ENCODE measurements at places on chromosomes 1 and 21. TPM values are rescaled to one million over a fixed set of nuclear protein-coding genes. Genes with fewer than 3 reads are reported as not detected.

- DNase-seq: no peak
Measured at GRCh38 chr1:31943546-31944184, 5.5 kb upstream of the PTP4A2 start.

The FLVCR1 gene
- 40.2 TPM for polyA plus RNA-seq

The NKAIN1 gene
- polyA plus RNA-seq: 3.4 TPM

DNA sequence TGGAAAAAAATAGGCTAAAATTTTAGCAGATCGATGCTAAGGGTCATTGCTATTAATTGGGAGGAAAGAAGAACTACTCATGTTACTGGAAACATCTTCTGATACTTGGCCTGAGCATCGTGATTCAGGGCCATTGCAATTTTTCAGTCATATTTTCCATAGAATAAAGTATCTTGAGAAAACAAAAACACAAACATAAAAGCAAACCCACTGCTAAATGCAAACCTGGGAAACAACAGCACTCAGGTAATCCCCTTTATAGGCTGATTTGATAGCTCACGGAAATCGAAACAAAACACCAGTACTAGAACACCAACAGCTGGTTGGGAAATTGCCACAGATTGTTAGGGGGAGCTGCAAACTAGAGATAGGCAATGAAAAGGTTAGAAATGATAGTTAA lies 172.9 kb upstream of the ESRRG start:
- DNase-seq: no peak

The CTSS gene
- polyA plus RNA-seq: 7.7 TPM

The LRRC53 gene
- not detected for polyA plus RNA-seq

DNA sequence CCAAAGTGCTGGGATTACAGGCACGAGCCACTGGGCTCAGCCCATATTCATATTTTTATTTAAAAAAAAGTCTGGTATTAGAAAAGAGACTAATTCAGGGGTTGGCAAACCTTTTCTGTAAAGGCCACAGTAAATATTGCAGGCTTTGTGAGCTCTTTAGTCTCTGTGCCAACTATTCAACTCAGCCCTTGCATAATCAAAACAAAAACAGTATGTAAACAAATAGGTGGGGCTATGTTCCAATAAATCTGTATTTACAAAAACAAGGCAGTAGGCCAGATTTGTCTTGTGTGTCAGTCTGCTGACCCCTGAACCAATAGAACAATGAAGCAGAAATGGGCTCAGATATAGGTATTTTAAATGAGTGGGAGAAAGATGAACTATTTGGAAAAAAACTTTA lies 49.3 kb downstream of the CDC42BPA start:
- DNase-seq: no peak

The SH2D2A gene
- polyA plus RNA-seq: 0.52 TPM
